ENCODE measurements at places on chromosomes 4 and X. TPM values are rescaled to one million over a fixed set of nuclear protein-coding genes. Genes with fewer than 3 reads are reported as not detected.

Gene HPGD
- 81.0 TPM for total RNA-seq

Gene CPE
- 1.4 TPM for total RNA-seq

Gene HPGDS
- not detected for total RNA-seq

Gene SATL1
- not detected for total RNA-seq

Gene TMEM271
- total RNA-seq = not detected

Gene ANXA5
- total RNA-seq = 513 TPM

Gene SYN1
- total RNA-seq = 0.25 TPM

All from A549 treated with Hydrocortisone at 1 μM for 4 hours (cell line).